ENCODE measurements at places on chromosomes 4 and X. TPM values are rescaled to one million over a fixed set of nuclear protein-coding genes. Genes with fewer than 3 reads are reported as not detected.

GRCh38 chrX:137747244-137748043 lies 181.5 kb downstream of the ZIC3 start:
- no peak overlapping the region for H3K27ac ChIP-seq
- no peaks in the 10 kb centered on the region for H3K4me1 ChIP-seq
- H3K4me3 ChIP-seq = no peak overlapping the region
- H3K36me3 ChIP-seq = no peaks in the 10 kb centered on the region

- H3K27ac ChIP-seq = no peak overlapping the region
- H3K4me3 ChIP-seq = no peak overlapping the region
- DNase-seq = no peak
- no peaks in the 10 kb centered on the region for H3K27me3 ChIP-seq
Observed at GRCh38 chr4:5125321-5125720, 74.0 kb downstream of the STK32B start.

DNA sequence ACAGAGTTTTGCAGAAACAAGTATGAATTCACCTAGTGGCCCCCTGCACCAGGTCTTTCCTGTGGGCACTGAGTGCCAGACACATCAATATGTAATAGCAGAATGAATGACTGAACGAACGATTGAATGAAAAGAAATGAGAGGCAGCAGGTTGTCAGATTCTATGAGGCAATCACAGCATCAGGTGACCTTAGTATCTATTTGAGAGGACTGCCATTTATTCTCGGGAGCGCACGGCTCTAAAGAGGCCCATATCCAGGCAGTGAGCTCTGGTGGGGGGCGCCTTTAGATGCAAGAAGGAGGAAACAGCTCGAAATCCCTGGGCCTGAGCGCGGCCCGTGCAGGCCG lies 528 bp upstream of the SLC25A4 start:
- H3K36me3 ChIP-seq = no peaks in the 10 kb centered on the region
- peak overlapping the region; percentile 75 for H3K4me3 ChIP-seq
- H3K27me3 ChIP-seq = no peaks in the 10 kb centered on the region

DNA sequence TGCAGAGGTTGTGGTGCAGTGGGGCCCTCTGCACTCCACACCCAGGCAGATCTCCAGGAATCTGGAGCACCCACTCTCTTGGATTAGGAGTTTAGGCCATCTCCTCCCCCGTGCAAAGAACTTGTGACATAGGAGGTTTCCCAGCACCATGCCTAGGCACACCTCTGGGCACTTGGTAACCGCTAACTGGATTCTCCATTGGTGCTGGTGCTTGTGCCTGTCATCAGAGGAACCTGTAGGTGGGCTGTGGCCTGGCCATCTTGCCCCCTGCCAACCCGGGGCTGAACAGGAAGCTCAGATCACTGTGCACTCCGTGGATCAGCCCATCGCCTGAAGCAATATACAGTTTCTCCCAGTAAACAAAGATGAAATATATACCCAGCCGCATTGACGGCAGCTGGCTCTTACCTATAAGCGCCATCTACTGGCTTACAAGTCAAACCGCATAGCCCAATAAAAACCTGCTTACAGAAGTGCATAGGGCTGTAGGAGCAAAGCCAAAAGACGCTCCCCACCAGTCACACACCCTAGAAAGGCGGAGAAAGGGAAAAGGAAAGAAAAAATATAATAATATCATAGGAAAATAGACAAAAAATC lies 19.1 kb upstream of the TEX13B start:
- no peak overlapping the region for H3K27ac ChIP-seq
- DNase-seq = no peak
- no peak overlapping the region for H3K4me3 ChIP-seq
- H3K4me1 ChIP-seq = no peaks in the 10 kb centered on the region
- H3K27me3 ChIP-seq = no peaks in the 10 kb centered on the region

DNA sequence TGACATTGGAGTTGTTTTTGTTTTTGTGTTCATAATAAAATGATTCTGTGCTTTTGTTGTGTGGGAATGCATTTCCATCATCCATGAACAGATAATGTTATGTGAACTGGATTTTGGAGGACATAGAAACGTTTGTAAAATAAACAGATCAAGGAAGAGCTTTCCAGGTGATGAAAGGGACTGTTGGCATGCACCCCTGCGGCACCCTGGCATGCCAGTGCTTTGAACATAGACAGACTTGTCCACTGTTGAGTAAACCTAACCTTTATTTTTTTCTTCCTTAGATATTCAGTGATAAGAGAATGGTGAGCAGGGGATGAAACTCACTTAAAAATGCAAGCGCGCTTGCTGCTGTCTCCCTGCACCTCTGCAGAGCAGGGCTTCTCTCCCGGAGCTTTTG lies 59.8 kb downstream of the TRAPPC11 start:
- no peak overlapping the region for H3K4me3 ChIP-seq
- no peak overlapping the region for H3K27ac ChIP-seq
- H3K36me3 ChIP-seq = peaks cover 11% of the 10 kb centered on the region
- DNase-seq = no peak
- peaks cover 5% of the 10 kb centered on the region for H3K4me1 ChIP-seq

DNA sequence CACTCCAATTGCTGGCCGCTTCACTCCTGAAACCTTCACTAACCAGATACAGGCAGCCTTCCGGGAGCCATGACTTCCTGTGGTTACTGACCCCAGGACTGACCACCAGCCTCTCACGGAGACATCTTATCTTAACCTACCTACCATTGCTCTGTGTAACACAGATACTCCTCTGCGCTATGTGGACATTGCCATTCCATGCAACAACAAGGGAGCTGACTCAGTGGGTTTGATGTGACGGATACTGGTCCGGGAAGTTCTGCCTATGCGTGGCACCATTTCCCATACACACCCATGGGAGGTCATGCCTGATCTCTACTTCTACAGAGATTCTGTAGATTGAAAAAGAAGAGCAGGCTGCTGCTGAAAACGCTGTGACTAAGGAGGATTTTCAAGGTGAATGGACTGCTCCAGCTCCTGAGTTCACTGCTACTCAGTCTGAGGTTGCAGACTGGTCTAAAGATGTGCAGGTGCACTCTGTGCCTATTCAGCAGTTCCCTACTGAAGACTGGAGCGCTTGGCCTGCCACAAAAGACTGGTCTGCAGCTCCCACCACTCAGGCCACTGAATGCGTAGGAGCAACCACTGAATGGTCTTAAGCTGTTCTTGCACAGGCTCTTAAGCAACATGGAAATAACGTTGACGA lies 35.8 kb upstream of the PRDM8 start:
- no peaks in the 10 kb centered on the region for H3K4me1 ChIP-seq
- H3K27me3 ChIP-seq = no peaks in the 10 kb centered on the region
- no peak for DNase-seq
- H3K4me3 ChIP-seq = no peak overlapping the region
- H3K36me3 ChIP-seq = no peaks in the 10 kb centered on the region
- H3K27ac ChIP-seq = no peak overlapping the region

RHOXF2B gene
- not detected for total RNA-seq
